ENCODE measurements at places on chromosomes 1 and 21.

DNA sequence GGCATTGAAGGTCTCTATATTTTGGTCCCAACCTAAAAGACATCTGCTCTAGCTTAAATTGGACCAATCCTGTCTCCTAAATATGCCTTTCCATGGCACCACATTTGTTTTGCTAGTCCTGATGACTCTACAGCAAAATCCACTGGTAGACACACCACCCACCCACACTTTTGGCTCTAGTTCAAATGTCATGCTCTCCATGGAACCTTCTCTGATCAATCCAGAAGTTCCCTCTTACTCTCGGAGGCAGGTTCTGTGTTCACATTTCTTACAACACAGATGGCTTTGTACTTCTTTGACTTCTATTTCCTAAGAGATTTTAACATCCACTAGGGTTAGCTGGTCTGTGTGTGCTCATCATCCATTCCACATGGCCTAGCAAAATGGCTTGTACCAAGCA, 151.3 kb downstream of the APP start:
- DNase-seq: no peak

- DNase-seq: no peak
These were observed 481.2 kb upstream of the NR5A2 start for GRCh38 chr1:199546323-199546722.

- no peak for DNase-seq
These were observed 33.4 kb downstream of the PSMG1 start for GRCh38 chr21:39149882-39150281.

DNA sequence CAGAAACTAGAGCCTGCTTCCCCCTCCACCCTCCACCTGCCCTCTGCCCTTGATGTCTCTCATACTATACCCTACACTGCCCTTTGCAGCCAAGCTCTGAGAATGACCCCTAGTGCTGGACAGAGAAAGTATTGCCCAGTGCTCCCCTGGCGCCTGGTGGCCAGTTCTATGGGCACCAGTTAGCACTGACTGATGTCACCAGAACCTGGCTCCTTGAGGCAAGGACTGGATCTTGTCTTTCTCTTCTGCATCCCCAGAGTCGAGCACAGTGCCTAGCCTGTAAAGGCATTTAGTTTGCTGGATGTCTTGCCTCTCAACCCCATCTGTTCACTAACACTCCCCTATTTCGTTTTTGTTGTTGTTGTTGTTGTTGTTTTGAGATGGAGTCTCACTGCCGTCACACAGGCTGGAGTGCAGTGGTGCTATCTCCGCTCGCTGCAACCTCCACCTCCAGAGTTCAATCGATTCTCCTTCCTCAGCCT, 5.9 kb downstream of the PHLDA3 start:
- DNase-seq: no peak

- no peak for DNase-seq
These were observed 203.9 kb downstream of the ZNF326 start for GRCh38 chr1:90198616-90199332.

DNA sequence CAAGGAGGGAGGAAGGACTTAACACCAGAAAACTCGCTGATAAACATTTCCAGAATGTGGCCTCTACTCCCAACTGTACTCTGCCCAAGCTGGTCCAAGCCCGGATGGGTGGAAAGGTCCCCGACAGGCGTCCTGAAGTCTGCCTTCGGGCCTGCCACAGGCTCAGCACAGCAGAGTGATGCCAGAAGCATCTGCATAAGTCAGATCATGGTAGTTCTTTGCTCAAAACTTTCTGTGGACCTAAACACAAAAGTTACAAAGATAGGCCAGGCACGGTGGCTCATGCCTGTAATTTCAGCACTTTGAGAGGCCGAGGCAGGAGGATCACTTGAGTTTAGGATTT, 790 bp upstream of the UTS2 start:
- DNase-seq: no peak

GRCh38 chr1:84774669-84775534, 84.6 kb upstream of the SSX2IP start:
- DNase-seq: no peak

- DNase-seq: no peak
These were observed 6.7 kb downstream of the COQ8A start for GRCh38 chr1:226946841-226947240.

- no peak for DNase-seq
These were observed 553 bp upstream of the SLC30A2 start for GRCh38 chr1:26046246-26047095.

DNA sequence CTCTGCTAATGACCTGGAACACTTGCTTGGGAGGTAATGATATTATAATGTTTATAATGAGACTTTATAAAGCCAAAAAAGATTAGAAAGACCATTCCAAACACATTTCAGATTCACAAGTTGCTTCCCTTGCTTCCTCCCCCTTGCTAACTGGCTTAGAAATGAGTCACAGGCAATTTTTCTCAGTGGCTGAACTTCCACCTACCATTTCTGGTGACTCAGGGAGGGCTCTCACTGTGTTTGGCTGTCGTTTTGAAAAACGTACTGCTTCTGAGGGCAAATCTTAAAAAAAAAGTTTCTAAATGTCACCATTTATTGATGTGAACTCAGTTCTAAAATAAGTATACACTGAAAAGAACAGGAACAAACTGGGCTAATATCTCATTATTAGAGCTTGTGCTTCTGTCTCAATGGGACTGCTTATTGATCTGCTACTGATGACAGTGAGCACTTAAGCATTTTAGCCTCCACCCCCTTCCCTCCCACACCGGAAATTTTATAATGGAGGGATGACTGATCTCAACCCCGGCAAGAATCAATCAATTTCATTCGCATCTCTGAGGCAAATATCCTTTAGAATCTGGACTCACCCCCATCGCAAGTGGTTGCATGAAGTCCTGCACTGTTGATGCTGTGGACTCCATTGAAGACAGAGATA, 278.3 kb downstream of the KCTD3 start:
- no peak for DNase-seq

DNA sequence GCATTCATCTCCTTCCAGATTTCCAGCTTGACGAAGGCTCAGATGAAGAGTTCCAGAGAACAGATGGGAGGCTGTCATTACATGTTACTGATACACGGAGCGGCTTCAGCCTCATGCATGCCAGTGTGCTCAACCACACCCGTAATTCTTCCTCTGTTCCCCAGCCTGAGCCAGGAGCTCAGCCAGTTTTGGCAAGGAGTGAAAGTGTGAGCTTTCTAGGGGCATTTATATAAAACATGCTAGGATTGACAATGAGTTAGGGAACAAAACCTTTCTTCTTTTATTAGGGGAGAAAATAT, 290.4 kb upstream of the PLXNA2 start:
- no peak for DNase-seq

DNA sequence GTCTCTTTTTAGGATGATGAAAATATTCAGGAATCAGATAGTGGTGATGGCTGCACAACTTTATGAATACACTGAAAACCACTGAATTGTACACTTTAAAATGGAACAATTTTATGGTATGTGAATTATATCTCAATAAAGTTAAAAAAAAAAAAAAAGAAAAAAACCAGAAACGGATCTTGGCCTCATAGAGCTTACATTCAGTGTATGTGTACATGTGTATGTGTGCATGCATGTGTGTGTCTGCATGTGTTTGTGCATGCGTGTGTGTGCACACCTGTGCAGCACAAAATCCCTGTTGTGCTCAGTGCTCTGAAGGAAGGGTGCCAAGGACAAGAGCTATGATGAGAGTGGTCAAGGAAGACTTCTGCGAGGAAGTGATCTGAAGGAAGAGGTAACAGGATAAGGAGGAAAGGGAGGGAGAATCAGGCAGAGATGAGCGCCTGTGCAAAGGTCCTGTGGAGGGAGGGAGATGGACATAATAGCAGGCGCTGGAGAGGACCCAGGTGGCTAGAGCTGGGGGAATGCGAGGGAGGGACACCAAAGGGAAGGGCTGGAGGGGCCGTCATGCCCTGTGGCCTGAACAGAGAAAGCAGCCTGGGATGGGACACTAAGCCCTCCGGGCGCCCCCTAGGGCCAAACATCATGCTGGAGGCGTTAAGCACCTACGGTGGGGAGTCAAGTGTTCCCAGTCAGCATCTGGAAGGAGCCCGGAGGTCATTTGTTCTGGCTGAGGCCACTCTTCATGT, 25.2 kb downstream of the NKAIN1 start:
- peak; percentile 6 for DNase-seq

DNA sequence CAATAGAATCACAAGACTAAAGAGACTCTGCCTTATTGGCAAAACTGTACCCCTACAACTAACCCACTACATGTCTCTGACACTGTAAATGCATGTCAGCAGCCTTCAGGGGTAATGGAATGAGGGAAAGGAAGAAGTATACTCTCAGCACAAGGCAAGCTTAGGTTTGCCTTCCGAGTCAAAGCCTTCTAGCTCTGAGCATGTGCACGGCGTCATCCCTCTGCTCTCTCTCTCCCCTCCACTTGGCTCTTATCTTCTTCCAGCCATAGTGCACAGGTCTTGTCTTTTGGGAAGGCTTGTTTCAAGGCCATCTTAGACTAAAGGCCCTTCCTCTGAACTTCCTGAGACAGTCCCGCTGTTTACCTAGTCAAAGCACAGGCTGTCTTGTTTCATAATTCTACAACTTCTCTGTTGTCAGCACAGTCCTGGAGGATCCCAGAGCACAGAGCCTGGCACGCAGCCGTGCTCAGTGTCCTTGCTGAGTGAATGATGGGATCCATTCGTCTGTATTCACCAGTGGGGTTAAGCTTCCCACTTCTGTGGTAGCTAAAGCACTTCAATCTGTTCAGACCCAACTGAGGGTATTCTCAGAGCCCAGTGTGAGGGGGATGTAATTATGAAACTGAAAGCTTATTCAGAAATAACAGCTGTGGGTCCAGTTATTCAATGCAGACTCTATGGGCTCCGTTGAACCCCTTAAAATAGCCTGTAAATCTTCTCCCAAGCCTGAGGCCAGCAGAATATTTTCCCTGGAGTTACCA, 166.5 kb upstream of the PLD5 start:
- DNase-seq: no peak

GRCh38 chr1:78676347-78676982, 26.8 kb downstream of the IFI44 start:
- peak; percentile 77 for DNase-seq

DNA sequence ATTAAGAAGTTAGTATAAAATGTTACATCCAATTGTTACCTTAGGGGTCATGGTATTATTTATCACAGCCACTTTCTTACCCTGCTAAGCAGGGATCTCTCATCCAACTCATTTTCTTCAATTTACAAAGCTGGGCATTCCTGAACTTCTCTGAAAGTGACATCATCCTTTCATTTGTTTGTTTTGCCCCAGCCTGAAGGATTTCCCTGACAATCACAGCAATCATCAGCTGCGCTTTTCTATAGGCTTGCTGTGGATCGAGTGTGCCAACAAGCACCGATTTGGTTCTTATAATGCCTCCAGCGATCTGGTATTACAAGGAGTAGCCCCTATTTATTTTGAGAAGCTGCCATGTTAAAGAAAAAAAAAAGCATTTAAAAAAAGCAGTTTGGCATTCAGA, 240.2 kb downstream of the USH2A start:
- DNase-seq: no peak

DNA sequence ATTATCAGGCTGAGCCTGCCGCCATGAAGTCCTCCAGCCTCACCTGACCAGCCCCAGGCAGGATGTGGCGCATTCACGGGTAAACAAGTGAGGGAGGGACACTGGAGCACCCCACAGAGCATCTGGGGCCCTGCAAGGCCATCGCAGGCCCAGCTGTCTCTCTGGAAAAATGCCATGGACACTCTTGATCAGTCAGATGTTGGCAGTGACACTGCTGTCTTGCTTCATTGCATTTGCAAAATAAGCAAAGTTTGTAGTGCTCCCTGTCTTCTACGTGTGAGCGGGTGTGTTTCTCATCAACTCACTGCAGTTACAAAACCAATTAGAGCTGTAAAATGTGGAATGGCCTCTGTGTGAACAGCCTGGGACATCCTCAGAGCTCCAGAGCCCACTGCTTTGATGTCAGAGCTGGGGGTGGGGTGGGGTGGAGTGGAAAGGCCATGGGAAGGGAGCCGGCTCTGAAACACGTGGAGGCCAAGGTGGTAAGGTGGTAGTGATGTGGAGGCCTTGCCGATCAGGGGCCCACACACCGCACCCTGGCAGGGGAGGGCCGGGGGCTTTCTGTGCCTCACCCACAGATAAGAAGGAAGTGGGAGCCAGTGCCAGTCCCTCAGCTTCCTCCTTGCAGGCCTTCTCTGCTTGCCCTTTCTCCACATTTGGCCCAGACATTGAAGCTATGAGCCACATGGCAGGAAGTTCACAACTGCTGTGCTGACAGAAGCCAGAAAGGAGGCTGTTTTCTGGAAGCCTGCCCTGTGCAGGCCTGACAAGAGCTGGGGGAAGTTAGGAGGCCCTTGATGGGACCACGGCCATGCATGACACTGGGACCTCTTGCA, 254.9 kb downstream of the RHOU start:
- peak; percentile 5 for DNase-seq

DNA sequence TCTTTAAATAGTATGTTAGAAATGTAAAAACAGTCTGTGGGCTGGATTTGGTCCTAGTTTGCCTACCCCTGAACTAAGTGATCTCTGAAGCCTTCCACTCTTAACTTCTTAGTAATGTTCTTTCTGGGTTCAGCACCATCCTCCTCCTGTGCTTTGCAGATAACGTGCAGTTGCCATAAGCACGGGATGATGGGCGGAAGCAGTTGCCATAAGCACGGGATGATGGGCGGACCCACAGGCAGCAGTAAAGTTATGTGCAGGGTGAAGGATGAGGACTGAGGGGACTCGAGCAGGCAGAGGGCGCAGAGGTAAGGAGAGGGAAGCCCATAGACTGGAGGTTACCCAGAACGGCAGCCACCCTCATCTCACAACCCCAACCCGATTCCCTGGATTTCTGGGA, 25.6 kb downstream of the GPA33 start:
- DNase-seq: no peak

GRCh38 chr1:224381880-224382548, 25.3 kb downstream of the CNIH4 start:
- DNase-seq: peak; percentile 56

DNA sequence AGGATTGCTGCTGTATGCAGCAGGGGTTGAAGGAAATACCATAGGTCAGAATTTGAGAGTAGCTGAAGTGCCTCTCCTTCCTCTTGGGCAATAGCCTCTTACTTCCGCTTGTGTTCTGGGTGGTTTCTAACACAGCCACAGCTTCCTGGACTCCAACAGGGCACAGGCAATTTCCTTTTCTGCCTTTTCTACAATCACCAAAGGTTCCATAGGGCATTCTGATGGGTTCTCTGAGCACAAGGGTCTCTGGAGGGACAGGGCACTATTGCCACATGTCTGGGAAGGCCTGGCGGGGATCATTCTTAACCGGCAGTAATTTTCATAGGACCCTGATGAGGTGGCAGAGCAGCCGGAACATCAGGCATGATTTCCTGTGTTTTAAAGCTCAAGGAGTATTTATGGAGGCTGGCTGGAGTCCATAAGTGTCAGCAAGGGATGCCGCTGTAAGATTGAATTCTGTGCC, 5.5 kb upstream of the AGTRAP start:
- DNase-seq: peak; percentile 66

- no peak for DNase-seq
These were observed 40.9 kb downstream of the SMYD2 start for GRCh38 chr1:214321705-214322453.

Data from activated CD8-positive, alpha-beta T cell treated with anti-CD3 and anti-CD28 coated beads for 36 hours (primary cell).